ENCODE measurements at places on chromosomes 11 and 22.

GRCh38 chr11:124923296-124923695 lies 4.2 kb downstream of the HEPN1 start:
- no peak for DNase-seq

- DNase-seq = no peak
Observed at GRCh38 chr11:13324709-13325108, 47.1 kb downstream of the BMAL1 start.

- no peak for DNase-seq
Observed at GRCh38 chr11:112797648-112798293, 163.4 kb upstream of the NCAM1 start.

GRCh38 chr11:98260983-98261382 lies 759.8 kb upstream of the CNTN5 start:
- DNase-seq = no peak

DNA sequence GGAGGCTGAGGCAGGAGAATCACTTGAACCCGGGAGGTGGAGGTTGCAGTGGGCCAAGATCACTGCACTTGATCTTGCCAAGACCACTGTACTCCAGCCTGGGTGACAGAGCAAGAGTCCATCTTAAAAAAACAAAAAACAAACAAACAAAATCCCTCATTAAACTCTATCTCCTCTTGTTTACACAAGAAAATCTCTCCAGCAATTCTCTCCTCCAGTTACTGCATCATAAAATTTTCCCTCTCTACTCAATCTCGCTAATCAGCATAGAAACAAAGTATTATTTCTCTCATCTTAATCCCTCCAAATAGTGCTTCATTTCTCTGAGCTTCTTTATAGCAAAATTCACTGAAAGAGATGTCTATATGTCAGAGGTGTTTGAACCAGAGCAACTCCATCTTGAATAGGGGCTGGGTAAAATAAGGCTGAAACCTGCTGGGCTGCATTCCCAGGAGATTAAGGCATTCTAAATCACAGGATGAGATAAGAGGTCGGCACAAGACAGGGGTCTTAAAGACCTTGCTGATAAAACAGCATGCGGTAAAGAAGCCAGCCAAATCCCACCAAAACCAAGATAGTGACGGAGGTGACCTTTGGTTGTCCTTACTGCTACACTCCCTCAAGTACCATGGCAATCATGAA lies 19.8 kb downstream of the MTMR2 start:
- DNase-seq = no peak
